ENCODE measurements at places on chromosomes 12 and 14.

DNA sequence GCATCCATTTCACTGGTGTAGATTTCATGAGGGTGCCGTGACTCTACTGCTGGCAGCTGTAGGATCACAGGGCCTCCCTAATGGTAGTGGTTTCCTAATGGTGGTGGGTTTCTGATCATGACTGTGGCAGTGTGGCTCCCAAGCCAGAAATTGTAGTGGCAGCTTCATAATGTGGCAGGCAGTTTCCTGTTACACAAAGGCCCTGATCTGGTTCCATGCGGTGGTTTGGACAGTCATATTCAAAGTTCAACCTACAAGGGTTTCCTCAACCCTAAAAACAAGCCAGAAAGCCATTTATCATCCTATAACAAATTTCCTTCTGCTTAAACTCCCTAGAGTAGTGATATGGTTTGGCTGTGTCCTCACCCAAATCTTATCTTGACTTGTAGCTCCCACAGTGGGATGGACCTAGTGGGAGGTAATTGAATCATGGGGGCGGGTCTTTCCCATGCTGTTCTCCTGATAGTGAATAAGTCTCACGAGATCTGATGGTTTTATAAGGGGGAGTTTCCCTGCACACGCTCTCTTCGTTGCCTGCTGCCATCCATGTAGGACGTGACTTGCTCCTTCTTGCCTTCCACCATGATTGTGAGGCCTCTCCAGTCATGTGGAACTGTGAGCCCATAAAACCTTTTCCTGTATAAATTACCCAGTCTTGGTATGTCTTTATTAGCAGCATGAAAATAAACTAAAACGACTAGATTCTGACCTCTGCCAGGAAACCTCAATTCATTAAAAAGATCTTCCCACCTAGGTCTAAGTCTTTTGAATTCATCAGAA is 257.1 kb downstream of the EFCAB11 start:
- no peak for DNase-seq

DNA sequence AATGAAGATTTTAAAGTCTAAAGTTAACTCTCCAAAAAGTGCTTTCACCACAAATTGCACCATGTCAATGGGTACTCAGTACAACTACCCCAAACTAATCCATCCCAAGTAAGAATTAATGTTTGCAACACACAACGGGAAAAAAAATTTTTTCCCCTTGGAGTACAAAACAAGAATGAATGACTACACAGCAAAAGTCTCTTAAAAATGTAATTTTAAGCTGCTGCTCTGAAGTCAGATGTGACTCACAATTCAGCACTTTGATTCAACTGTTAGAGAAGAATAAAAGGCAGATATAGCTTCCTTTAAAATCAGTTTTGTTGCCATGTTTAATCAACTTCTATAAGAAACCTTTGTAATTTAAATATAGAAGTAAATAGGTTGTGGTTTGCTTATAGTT is 42.5 kb upstream of the VPS33A start:
- DNase-seq: no peak

DNA sequence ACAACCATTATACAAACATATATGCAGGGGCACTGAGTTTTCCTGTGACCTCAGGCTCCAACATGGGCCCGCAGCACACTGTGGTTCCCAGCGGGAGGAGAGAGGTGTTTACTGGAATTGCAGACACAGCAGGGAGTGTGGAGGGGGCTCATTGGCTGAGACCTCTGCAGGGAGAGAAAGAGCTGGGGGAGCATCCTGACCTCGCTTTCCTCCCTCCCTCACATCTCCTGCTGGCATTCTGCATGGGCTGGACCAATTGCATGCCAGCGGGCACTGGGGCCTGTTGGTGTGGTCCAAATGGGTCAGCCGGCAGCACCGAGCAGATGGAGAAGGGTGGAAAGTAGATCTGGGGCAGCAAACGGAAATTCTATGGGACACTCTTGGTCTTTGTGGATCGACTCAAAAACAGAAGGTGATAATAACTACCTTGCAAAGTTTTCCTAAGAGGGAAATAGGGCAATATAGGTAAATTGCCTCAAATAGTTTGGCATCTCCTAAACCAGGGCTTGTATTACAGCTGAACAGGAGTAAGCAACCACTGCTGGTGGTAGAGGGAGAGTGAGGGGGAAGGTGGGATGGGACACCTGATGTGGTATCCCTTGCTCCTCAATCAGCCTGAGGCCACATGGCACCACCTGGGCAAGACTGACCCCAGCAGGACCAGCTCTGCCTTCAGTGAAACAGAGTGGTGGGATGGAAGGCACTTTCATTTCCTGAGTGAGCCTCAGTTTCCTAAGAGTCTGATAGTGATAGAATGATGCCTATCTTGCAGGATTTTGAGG is 86.9 kb downstream of the NTF3 start:
- no peak for DNase-seq

- DNase-seq: peak; percentile 17
These were observed 7.3 kb downstream of the STXBP6 start for GRCh38 chr14:25042362-25043299.

DNA sequence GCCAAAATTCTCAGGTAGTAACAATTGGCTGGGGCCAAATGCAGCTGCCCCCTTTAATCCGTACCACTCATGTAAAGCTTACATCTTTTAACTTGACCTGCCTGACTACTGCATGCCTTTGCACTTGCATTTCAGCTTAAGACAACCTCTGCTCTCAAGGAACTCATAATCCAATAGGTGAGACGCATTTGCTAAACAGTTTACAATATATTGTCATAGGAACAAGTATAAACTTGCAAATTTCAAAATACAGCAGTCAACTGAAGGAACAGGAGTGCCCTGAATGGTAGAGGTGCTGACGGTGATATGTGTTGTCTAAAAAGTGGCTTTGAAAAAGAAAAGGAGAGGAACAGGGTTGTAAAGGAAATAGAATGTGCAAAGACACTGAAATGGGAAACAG is 3.6 kb upstream of the BRMS1L start:
- DNase-seq: no peak

- no peak for DNase-seq
These were observed 151.6 kb downstream of the SYT1 start for GRCh38 chr12:79016181-79016580.

- DNase-seq: no peak
These were observed 55.7 kb upstream of the PTGR2 start for GRCh38 chr14:73795974-73796373.

- no peak for DNase-seq
These were observed 402.5 kb downstream of the PCNX1 start for GRCh38 chr14:71309756-71310155.

GRCh38 chr12:51390457-51390856 is 749 bp downstream of the GALNT6 start:
- DNase-seq: no peak

DNA sequence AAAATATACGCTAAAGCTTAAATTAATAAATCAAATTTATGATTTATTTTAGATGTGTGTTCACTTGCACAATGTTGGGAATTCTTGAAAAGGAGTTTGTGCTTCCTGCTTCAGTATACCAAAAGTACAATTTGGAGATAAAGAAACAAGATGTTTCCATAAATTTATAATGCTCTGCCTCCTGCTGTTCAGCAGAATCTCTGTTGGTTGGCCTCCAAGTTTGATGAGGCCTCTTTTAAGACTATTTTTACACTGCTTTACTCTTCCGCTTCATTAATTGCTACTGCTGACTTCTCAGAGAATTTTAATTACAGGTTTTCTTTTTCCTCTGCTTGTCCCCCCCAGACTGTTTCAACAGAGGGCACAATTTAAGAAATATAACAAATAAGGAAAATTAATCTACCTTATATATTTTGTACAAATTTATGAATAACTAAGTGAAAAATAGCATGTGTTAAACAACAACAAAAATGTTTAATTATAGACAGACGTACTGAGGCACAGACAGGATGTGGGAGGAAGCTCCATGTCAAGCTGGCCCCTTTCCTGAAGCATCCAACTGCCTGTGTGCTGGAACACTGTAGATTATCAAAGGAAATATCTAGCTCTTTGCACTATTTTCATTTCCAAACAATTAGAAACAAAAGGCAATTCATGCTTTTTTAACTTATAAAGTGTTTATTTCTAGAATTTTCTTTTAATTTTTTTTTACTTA is 83.9 kb downstream of the PIK3C2G start:
- no peak for DNase-seq

DNA sequence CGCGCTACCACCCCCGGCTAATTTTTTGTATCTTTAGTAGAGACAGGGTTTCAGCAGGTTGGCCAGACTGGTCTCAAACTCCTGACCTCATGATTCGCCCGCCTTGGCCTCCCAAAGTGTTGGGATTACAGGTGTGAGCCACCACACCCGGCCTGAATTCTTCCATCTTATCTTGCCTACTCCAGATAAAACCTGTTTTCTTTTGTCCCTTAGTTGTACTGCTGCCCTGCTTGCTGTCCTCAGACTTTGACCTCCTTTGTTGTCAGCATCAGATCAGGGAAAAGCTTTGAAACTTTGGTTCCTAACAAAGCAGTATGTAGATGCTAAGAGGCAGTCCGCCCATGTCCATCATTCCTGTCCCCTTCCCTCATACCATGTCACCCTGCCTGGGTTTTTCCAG is 15.9 kb downstream of the COPZ1 start:
- no peak for DNase-seq

GRCh38 chr14:89296281-89296745 is 120.7 kb downstream of the FOXN3 start:
- DNase-seq: no peak

DNA sequence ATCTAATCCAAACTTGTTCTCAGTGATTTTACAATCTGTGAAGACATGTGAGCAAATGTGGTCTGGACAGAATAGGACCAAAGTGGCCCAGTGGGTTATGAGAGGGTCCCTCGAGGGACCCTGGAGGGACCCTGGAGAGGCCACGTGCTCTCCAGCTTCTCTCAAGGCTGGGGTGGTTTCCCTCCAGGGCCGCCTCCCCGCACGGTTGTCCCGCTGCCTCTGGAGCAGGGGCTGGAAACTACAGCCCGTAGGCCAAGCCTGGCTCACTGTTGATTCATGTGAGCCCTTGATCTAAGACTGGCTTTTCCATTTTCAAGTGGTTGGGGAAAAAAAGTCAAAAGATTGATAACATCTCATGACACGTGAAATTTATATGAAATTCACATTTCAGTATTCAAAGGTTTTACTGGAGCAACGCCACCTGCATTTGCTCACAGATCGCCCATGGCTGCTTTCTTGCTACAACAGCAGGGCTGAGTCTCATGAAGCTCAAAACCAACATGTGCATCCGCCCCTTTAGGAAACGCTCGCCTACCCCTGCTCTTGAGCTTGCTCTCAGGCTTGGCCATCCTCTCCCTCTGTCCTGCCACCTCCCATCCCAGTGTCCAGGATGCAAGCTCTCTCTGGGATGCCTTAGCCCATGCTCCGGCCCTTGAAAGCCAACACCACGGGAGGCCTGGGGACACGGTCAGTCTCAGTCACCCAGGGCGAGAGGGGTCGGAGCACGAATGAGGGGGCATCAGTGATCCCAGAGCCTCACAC is 12.1 kb upstream of the LRTM2 start:
- DNase-seq: no peak

DNA sequence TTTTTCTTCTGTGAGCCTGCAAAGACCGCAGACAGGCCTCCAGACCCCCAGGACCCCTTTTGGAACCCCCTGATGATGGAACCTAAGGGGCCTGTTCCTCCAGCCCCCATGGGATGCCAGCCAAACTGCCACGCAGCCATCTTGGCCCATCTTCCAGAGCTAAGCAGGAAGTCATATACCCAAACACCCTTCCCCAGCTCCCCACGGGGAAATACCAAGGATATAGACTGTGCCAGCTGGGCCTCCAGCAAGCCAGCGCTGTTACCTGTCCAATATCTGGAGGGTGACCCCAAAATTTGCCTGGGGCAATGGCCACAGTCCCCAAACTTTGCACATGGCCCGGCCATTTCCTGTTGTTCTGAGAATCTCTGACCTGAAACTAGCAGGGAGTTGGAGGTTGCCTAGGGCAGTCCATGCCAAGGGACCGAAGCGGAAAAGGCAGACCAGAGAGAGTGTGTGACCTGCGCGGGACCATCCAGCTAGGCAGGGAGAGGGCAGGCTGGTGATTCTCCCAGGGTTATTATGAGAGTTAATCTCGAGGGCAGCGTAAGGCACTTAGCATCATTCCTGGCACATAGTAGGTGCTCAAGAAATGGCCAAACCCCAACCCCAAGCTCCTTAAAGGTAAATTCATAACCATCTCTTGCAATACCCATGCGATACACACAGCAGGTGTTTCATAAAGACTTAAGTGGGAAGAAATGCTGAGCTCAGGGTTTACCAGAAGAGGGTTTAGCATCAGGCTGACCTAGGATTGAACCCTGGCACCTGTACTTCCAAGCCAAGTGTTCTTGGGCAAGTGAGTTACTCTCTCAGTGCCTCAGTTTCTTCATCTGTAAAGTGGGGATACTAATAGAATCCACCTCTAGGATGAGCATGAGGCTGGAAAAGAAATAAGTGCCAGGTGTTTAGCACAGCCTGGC is 2.6 kb upstream of the RASAL1 start:
- no peak for DNase-seq

DNA sequence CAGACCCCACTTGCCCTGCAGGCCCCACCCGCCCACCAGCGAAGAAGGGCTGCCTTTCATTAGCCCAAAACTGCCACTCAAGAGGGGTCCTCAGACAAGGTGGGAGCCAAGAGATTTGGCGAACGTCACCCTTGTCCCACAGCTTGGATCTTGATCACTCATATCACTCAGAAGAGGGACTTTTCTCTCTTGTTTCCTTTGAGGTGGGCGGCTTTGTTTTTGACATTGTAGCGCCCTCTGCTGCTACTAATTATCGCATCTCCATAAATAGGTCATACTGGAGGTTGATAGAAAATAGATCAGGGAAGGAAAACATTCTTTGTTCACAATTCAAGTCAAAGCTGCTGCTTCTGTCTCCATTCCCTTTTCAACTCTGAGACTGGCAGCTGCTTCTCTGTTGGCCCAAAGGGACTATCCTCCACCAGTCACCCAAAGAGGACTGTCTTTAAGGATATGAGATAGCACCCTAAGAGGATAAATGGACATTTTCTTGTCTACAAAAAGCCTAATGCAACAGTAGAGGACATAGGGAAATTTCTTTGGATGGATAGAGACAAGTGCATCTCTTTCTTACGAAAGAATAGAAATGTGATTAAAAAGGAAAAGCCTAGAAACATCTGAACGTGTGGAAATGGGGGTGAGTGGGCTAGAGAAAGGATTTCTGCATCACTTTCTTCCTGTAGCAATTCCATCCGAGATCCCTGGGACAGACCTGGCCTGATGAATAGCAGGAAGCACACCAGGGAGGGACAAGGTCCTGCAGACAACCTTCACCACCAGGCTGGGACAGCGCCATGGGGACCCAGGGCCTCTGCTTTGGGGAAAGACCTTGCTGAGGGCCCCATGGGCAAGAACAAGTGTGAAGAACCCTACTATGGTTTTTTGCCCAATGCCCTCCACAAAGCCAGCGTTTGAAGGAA is 115.8 kb downstream of the DAD1 start:
- DNase-seq: peak; percentile 54

DNA sequence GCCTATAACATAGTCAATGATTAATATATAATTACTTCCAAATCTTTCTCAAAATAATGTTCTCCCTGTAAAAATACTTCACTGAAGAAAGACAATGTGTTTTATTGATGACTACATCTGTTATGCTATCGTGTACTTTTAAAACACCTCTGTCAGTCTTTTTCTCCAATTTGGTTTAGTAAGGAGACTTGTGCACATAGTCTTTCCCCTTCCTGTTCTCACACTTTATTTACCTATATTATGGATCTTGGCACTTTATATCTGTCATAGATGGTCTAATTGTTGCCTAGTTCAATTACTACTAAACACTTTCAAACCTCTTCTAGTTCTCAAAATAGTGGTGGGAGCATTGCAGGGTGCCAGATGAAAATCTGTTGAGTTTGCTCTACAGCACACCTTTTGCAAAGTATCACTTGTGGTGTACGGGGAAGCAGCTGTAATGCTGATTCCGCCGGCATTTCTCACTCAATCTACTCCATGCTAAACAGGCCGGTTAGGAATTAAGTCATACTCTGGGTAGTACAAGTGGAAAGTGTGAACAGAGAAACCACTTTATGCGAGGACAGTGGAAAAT is 1.1 kb upstream of the INSM2 start:
- no peak for DNase-seq

Data from brain microvascular endothelial cell (primary cell).